ENCODE measurements at places on chromosomes 3 and 15. TPM values are rescaled to one million over a fixed set of nuclear protein-coding genes. Genes with fewer than 3 reads are reported as not detected.

DNA sequence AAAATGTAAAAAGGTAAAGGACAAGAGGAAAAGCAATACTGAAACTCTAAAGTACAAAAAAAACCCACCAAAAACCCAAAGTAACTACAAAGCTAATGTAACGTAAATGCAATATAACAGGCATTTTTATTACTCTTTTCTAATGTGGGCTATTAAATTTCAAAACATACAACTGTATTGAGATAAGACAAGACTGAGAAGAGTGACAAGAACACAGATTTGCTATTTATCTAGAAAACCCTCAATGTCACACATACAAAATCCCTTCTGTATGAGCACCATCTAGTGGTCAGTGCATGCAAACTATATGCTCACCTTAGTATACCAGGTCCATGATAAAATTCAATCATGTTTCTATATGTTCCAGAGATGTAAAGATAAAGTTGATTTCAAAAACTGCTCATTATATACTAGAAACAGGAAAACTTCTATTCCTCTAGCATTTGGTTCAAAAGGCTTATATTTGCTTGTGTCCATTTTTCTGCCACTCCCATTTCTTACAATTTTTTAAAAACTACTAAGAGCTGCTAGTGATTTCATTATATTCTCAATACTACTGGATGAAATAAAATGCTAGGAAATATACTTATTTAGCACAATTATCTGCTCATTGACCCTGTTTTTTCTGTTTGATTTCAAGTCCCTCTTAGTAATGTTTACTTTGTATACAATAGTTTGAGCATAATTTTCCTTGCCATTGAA is 111.4 kb downstream of the DLG1 start:
- DNase-seq = peak; percentile 92

DNA sequence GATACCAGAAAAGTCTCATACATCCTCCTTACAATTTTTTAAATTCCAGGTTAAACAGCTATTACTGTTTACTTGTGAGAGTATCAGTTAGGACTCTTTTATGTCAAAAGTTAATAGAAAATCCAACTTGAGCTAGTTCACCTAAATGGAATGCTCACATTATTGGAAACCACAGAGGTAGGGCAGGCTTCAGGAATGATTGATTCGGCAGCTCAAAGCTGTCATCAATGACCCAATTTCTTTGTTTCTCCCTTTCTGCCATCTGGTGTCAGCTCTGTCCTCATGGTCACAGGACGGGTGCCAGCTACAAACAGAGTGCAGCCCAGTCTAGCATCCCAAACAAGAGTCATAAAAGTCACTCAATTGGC is 32.2 kb downstream of the CFAP20DC start:
- DNase-seq = no peak

DNA sequence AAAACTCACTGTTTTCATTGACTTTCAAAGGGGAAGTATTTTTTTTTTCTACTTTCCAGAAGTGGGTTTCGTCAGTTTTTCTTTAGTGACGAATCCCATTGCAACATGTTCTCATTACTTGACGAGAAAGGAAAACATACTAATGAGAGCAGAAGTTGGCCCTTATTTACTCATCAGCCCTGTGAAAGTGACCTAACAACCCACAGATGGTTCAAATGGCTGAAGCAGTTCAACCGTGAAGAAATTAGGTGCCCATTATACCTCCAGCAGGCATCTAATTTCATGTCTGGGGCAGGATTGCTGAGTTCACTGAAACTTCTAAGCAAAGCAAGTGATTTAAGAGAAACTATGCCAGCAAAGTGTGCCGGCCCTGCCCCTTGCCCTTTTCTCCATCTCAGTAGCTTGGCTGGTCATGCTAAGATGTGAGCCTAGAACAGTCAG is 9.0 kb downstream of the AQP9 start:
- DNase-seq = no peak

- DNase-seq = no peak
These were observed 16.9 kb upstream of the RYR3 start for GRCh38 chr15:33293713-33294334.

DNA sequence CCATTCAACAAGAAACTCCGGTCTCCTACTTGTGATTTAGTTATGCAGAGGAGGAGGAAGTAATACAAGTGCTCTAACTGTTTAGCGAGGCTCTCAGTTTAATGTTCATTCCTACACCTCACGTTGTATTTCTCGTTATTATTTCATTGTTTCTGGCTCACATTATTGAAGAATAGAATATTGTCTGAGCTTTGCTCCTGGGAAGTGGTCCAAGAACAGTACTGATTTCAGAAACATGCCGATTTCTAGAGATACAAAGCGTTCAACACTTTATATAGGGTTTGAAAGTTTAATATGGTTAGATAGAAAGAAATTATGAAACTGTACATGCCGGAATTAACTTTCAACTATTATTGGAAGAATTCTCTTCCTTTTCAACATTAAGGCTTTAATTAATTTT is 1145.5 kb downstream of the TBL1XR1 start:
- no peak for DNase-seq

- no peak for DNase-seq
These were observed 644.1 kb upstream of the ARRDC4 start for GRCh38 chr15:97316362-97316761.

DNA sequence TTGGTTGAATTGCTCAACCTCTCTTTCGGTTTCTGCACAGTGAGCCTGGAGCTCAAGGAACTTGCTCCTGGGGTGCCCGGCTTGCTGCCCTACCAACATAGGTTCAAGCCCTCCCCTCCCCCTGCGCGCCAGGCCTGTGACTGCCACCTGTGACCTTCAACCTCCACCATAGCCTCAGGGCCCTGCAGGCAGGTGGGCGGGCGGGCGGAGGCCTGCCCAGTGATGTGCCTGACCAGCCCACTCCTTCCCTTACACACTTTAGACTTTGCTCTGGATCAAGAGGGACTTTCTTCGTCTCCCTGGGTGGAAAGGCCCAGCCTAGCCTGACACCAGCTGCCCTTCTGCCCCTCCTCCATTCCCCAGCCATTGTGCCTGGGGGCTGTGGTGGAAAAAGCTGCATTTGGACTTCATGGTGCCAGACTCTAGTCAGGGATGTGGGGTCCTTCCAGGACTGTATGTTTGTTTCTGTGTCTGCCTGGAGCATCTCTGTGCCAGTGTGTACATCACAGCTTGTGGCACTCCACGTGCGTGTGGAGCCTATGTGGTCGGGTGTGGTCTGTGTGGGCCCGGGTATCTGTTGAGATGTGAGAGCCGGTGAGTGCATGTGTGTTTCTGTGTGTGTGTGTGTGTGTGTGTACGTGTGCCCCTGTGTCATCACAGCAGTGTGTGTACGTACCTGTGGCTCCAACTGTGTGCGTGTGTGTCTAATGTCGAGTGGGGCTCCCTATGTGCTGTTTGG is 9.5 kb downstream of the PRKCD start:
- peak; percentile 76 for DNase-seq

DNA sequence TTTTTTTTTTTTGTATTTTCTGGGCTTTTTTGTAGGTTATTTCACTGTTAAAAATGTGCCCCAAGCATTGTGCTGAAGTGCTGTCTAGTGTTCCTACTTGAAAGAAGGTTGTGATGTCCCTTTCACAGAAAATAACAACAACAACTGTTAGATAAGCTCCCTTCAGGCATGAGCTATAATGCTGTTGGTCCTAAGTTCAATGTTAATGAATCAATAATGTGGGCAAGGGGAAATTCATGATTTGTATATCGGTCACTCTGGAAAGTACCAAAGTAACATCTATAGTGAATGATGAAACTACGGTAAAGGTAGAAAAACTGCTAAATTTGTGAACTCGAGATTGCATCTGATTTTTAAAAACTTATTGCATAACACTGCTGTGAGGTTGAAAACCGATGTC is 539.4 kb downstream of the CADM2 start:
- no peak for DNase-seq

GRCh38 chr3:14455571-14456317 is 53.3 kb downstream of the SLC6A6 start:
- DNase-seq = no peak

- no peak for DNase-seq
These were observed 75.8 kb downstream of the AAGAB start for GRCh38 chr15:67178569-67179210.

DNA sequence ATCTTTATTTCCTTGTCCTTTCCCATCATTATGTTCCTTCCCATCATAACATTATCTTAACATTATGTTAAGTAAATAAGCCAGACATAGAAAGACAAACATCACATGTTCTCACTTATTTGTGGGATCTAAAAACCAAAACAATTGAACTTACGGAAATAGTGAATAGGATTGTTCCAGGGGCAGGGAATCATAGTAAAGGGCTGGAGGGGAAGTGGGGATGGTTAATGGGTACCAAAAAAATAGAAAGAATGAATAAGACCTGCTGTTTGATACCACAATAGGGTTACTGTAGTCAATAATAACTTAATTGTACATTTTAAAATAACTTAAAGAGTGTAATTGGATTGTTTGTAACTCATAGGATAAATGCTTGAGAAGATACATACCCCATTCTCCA is 36.7 kb upstream of the MBNL1 start:
- DNase-seq = no peak

DNA sequence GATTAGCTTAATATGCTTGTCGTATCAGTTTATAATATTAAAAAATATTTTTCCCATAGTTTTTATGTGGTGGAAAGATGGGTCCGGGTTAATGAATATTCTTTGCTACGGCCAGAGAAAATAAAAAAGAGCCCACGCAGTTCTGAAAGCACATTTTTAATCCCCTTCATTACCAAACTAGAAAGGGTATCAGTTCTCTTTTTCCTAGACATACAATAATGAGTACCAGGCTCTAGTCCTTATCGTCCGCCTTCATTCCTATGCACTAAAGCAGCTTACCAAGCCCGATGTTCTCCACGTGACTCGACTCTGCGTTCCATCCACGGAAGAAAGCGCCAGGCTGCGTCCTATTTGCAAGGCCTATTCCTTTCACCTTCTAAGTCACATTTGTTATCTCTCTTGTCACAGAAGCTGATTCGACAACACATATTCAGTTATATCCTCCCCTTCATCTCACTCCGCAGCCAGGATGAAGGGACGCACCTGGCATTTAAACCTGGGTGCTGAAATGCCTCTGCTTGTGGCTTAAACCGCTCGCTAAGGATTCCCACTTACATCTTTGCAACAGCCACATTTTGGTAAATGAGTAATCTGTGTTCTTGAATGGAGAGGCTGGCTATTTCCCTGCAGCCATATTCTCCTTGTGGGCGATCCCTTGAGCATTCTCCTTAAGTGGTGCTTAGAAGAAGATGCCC is 257.0 kb downstream of the CD47 start:
- DNase-seq = no peak

- DNase-seq = no peak
These were observed 15.9 kb upstream of the ALDH1A2 start for GRCh38 chr15:58081456-58081855.

DNA sequence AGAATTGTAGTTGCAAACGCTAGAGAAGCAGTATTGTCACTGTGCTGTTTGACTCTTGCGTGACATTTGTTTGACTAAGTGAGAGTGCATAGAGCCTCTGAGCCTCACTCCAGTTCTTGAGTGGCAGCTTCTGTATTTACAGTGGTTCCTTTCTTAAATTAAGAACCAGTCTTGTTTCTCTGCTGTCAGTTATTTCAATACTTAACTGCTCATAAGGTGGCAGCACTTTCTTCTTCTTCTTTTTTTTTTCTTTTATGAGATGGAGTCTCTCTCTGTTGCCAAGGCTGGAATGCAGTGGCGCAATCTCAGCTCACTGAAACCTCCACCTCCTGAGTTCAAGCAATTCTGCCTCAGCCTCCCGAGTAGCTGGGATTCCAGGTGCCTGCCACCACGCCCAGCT is 372.1 kb downstream of the LPP start:
- no peak for DNase-seq

- DNase-seq = no peak
These were observed 19.2 kb downstream of the CHSY1 start for GRCh38 chr15:101232677-101233076.

GRCh38 chr3:179526989-179527391 is 35.7 kb upstream of the ACTL6A start:
- DNase-seq = no peak

GRCh38 chr3:38805765-38806386 is 10.1 kb downstream of the SCN10A start:
- DNase-seq = peak; percentile 88

GRCh38 chr3:157477441-157477840 is 25.8 kb downstream of the VEPH1 start:
- DNase-seq = no peak

- DNase-seq = no peak
These were observed 340 bp downstream of the TMEM44 start for GRCh38 chr3:194632809-194633348.

- DNase-seq = no peak
These were observed 286.5 kb upstream of the RBMS3 start for GRCh38 chr3:28994161-28994905.

DNA sequence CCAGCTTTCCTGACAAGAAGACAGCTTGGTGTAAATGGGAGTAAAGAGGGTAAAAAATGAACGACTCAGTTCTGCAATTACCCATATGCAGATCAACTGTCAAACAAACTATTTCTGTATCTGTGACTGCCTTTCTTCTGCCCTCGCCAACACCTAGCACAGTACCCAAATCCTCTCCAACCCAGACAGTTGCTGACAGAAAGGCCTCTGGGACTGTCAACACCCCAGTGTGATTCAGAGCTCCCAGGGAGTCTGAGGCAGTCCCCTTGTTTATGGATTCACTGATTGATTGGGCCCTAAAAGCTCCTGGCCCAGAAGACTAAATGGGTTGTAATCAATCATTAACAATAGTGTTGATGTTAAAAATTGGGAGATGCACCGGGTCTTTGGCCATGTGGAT is 20.2 kb downstream of the IL17RD start:
- DNase-seq = no peak

DNA sequence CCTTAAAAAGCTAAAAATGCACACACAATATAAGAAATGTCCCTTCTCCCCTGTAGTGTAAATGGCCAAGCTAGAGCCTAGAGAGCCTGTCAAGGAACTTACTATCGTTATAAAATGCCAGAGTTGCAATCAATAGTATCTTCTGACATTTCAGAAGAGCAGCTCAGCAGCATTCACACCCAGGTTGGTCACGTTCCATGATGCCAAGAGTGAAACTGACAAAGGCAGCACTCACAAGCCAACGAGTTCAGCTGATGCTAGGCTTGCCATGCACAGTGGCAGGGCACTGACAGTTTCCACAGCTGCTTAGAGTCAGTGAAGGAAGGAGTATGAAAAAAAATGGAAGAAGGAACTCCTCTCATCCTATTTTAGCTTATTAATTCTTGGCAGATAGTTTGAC is 331.4 kb upstream of the CCDC54 start:
- DNase-seq = no peak

The SLC28A1 gene
- not detected for total RNA-seq

The EPHA3 gene
- not detected for total RNA-seq

The RPL22L1 gene
- 8.4 TPM for total RNA-seq

The THBS1 gene
- not detected for total RNA-seq

The DPPA2 gene
- not detected for total RNA-seq

The P2RY13 gene
- 0.97 TPM for total RNA-seq

The GREM1 gene
- not detected for total RNA-seq

Data from Karpas-422 (cell line).